ENCODE measurements at places on chromosomes 12 and 14.
A peak's percentile ranks its signal among the peaks of the same experiment; 100 is the strongest.

GRCh38 chr12:101863981-101864380, 13.4 kb upstream of the DRAM1 start:
- DNase-seq, result no peak

- no peak for DNase-seq
These were observed 29.5 kb downstream of the CACNA2D4 start for GRCh38 chr12:1888923-1889322.

GRCh38 chr14:98059106-98059505, 1212.9 kb downstream of the BCL11B start:
- no peak for DNase-seq

- DNase-seq, result no peak
These were observed 600.6 kb upstream of the LMO3 start for GRCh38 chr12:17206553-17206952.

DNA sequence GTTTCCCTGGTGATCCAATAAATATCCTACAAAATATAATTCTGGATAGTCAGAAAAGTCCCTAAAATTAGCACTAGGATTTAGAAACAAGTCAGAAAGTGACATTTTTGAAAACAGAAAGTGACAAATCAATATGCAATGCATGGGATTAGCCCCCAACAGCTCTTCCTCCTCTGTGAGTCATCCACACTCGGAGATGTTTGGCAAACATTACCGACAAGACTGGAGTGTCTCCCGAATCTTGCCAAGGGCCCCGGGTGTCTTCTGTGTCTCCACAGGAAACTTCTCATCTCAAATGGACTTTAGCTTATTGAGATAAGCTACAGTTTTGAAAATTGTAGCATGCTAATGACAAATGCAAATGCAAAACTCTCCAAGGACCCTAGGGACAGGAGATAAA, 398.9 kb upstream of the CCDC196 start:
- no peak for DNase-seq

GRCh38 chr14:105072381-105072861, 7.2 kb upstream of the GPR132 start:
- DNase-seq, result no peak

DNA sequence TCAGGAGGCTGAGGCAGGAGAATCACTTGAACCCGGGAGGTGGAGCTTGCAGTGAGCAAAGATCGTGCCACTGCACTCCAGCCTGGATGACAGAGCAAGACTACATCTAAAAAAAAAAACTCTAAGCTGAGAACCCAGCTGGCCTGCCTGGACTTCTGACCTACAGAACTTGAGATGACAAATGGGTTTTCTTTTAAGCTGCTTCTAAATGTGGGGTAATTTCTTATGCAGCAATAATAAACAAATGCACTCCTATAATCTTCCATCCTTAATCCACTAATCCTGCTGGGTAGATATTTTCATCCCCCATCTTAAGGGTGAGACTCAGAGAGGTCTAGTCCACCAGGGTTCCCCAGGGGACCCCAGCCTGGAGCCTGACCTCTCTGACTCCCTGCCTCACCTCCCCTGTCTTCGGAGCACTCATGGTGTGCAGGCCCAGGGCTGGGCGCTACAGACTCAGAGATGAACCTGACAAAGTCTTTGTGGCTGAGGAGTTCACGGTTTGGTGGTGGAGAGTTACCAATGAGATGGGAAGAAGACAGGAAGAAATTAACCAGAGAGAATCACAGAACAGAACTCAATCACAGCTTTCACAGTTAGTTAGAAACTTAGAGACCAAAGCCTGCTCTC, 39.7 kb upstream of the BDKRB2 start:
- DNase-seq, result no peak

GRCh38 chr14:106826833-106827369, 1300.5 kb downstream of the TMEM121 start:
- DNase-seq, result no peak

- DNase-seq, result peak; percentile 70
These were observed 87.2 kb upstream of the FGD4 start for GRCh38 chr12:32312049-32312670.

DNA sequence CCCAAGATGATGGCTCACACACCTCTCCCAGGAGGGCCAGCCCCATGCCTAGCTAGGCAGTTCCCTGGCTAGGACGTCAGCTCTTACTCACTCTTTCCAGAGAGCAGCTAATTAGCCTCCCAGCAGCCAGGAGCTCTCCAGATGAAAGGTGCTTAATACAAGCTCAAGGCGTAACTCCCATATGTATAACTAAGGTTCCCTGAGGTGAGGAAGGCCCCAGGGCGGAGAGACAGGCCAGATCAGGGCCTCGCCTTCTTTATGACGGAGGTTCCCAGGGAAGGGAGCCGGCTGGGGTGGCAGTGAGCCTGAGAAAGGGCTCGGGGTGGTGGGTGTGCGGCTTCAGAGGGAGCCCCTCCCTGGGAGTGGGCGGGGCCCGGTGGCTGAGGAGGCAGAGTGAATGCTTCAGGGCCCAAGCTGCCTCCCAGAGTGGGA, 26.4 kb upstream of the ZFP36L1 start:
- DNase-seq, result no peak

GRCh38 chr12:131927110-131928079, 1.7 kb upstream of the PUS1 start:
- no peak for DNase-seq

DNA sequence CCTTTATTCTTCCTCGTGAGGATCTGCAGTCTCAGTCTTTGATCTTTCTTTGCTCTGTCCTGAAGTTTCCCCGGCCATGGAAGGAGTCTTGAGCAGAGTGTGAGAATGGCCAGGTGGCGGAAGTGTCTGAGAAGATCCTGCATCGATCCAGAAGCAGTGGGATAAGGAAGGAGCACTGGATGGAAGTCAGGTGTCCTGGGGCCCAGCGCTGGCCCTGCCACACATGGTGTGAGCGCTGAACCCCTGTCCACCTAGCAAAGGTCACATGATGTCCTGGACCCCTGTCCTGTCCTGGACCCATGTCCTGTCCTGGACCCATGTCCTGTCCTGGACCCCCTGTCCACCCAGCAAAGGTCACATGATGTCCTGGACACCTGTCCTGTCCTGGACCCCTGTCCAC, 111.8 kb upstream of the MED13L start:
- no peak for DNase-seq

DNA sequence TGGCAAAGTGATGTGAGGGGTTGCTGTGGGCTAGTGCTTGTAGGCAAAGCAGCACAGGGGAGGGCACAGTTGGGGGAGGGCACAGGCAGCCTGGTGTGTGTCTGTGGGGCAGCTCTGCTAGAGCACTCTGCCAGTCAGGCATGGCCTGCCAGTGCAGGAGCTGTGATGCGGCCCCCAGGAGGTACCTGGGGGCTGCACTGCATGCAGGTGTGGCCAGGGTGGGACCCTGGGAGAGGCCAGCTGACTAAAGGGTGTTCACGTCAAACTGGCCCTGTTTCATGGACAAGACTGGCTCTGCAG, 54.1 kb downstream of the FRS2 start:
- DNase-seq, result no peak

DNA sequence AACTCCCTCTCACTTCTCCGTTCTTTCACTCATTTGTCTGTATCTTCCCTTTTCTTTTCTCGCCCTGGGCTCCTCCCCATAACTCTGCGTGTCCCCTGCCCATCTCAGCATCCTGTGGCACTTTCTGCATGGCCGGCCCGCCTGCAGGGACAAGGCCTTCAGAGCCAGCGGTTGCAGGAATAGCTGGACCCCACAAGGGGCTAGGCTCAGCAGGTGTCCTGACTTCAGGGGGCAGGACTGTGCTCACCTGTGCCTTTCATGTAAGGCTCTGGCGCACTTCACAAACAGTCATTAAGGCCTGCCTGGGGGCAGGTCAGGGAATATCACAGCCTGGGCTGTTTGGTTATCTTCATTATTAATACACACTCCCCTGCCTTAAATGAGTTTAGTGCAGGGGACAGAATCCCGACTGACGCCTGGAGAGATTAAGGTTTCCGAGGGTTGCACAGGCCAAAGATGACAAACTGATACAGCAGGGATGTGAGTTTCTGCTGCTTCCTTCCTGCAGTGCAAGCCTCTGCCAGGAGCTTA, 768.8 kb upstream of the TBX3 start:
- no peak for DNase-seq

GRCh38 chr12:106906715-106907114, 49.0 kb upstream of the TMEM263 start:
- DNase-seq, result no peak

GRCh38 chr14:91154851-91155625, 41.2 kb downstream of the DGLUCY start:
- DNase-seq, result peak; percentile 54

GRCh38 chr12:2494486-2495192, 300.1 kb upstream of the FKBP4 start:
- no peak for DNase-seq

GRCh38 chr12:116614194-116614915, 55.2 kb downstream of the MAP1LC3B2 start:
- no peak for DNase-seq

GRCh38 chr12:48183876-48184548, 568 bp downstream of the CCDC184 start:
- DNase-seq, result no peak

- DNase-seq, result no peak
These were observed 7.0 kb upstream of the NUAK1 start for GRCh38 chr12:106145539-106146447.

DNA sequence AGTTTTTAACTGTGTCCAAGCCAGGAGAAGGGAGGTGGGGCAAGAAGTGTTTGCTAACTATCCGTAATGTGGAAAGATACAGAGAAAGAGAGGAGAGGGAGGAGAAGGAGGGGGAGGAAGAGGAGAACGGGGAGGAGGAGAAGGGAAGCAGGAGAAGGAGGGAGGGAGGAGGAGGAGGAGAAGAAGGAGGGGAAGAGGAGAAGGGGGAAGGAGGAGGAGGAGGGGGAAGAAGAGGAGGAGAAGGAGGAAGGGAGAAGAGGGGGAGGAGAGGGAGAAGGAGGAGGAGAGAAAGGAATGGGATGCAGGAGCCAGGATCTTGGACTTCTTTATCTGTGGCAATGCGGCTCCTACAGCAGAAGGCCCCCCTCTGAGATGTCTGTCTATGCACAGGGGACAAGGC, 510.3 kb upstream of the CCDC196 start:
- DNase-seq, result no peak

DNA sequence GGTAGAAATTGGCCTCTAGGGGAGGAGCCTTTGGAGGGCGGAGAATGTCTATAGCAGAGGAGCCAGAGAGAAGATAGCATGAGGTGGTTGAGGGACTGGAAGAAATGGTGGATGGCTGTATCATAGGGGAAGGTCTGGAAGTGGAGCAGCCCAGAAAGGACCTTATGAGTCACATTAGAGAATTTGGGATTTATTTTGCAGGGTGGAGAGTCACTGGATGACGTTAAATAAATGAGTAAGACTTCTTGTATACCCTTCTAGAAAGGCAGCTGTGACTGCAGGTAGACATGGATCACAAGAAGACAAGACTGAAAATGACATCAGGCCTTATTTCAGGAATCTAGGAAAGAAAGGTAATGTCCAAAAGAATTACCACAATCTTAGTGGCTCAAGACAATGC, 208.2 kb upstream of the TMTC1 start:
- no peak for DNase-seq

DNA sequence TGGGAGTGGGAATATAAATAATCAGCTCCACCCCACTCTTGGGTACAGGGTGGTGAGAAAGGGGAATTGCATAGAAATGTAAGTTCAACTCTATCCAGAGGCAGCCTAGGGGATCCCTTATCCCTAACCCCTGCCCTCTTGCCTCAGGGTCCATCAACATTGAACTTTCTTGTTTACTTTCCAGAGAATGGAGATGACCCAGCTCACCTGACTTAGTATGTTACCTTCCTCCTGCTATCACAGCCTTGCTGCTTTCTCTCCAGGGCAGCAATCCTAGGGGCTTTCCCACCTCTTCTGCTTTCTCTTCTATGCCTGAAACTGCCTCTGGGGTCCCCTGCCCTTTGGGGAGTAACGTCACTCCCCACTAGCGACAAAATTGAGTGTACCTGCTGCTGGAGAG, 2.7 kb downstream of the LRP1 start:
- DNase-seq, result no peak

GRCh38 chr12:92553389-92553788, 149.4 kb upstream of the PLEKHG7 start:
- no peak for DNase-seq

DNA sequence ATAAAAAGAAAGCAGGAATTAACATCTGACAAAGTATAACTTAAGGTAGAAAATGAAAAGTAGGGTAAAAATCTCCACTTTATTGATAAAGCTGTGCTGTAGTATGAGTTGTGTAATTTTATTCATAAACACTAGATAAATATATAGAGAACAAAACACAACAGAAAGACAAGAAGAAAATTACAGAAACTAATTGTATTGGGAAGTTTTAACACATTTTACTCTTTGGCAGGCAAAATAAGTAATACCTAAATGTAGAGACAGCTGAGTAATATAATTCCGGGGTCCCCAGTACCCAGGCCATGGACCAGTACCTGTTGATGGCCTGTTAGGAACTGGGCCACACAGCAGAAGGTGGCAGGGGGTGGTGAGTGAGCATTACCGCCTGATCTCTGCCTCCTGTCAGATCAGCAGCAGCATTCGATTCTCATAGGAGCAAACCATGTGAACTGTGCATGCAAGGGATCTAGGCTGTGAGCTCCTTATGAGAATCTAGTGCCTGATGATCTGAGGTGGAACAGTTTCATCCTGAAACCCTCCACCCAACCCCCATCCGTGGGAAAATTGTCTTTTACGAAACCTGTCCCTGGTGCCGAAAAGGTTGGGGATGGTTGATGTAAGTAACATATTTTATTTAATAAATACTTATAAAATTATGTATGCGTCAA, 84.4 kb upstream of the ETV6 start:
- DNase-seq, result no peak

DNA sequence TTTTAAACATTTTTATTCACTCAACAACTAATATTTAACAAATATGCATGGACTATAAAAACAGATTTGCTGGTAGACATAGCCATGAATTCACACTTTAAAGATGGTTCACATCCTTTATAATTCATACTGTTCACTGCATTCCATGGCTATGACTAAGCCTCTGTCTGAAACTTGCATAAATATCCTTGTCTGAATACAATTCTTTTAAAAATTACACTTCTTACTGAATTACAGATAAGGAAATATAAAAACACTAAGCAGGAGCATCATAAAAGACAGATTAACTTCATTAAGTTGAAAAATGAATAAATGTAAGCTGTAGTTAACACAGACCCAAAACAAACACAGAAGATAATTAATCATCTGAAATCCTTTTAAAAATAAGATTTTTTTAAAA, 53.8 kb downstream of the GXYLT1 start:
- DNase-seq, result no peak

GRCh38 chr12:10801741-10802140, 686 bp downstream of the TAS2R7 start:
- DNase-seq, result no peak

GRCh38 chr12:47350062-47350408, 270.3 kb upstream of the AMIGO2 start:
- DNase-seq, result no peak

GRCh38 chr12:19572920-19573558, 133.7 kb downstream of the AEBP2 start:
- DNase-seq, result no peak

DNA sequence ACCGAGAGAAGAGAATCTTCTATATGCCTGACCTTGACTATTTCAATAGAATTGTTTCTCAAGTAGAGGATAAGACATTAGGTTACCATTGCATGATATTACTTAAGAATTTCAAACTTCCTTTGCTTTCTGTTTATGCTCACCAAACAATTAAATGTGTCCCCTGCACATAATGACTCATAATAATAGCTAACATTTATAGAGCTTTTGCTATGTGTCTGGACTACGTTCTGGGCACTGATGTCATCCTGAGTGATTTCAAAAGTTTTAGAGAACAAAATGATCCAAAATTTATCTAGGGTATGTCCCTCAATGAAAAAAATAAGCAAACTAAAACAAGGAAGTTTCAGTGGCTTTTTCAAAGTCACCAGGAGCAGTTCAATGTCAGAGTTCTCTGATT, 38.8 kb downstream of the SLC15A5 start:
- DNase-seq, result no peak
